Testis (tissue), 5 donors: ENCODE measurements at places on chromosomes 2 and 18. TPM values are rescaled to one million over a fixed set of nuclear protein-coding genes. Genes with fewer than 3 reads are reported as not detected.

Gene MREG
- polyA plus RNA-seq: 3.0 TPM

Gene SAG
- polyA plus RNA-seq: 25.6 TPM

- DNase-seq: no peak
These were observed 54.0 kb upstream of the NOSTRIN start for GRCh38 chr2:168748461-168748860.

GRCh38 chr2:152657043-152657442 lies 60.2 kb downstream of the PRPF40A start:
- no peak for DNase-seq

GRCh38 chr2:64394153-64394552 lies 59.8 kb upstream of the LGALSL start:
- DNase-seq: no peak
